ENCODE measurements at places on chromosomes 2 and 18. TPM values are rescaled to one million over a fixed set of nuclear protein-coding genes. Genes with fewer than 3 reads are reported as not detected.

DSG4 gene
- total RNA-seq: not detected

FBLN7 gene
- 4.1 TPM for total RNA-seq

SLC40A1 gene
- total RNA-seq: 11.4 TPM

CYRIA gene
- 2.8 TPM for total RNA-seq

TMEM247 gene
- not detected for total RNA-seq

LYPD1 gene
- 0.18 TPM for total RNA-seq

TLK1 gene
- total RNA-seq: 84.3 TPM

MRPS5 gene
- total RNA-seq: 43.3 TPM

RAX gene
- not detected for total RNA-seq

HOXD9 gene
- total RNA-seq: not detected

DAPL1 gene
- total RNA-seq: not detected

SP3 gene
- total RNA-seq: 80.3 TPM

ALPP gene
- not detected for total RNA-seq

RNF152 gene
- 76.4 TPM for total RNA-seq

TMEM182 gene
- total RNA-seq: 3.1 TPM

LOXL3 gene
- total RNA-seq: 58.1 TPM

RAB31 gene
- 90.8 TPM for total RNA-seq

CAPN14 gene
- 0.24 TPM for total RNA-seq

UPP2 gene
- not detected for total RNA-seq

LYPD6B gene
- total RNA-seq: 14.5 TPM

SERPINB13 gene
- not detected for total RNA-seq

GCG gene
- total RNA-seq: not detected

PGAP1 gene
- total RNA-seq: 21.3 TPM

FN1 gene
- 18,487 TPM for total RNA-seq

STAT1 gene
- total RNA-seq: 74.0 TPM

UGT1A10 gene
- not detected for total RNA-seq

TTN gene
- total RNA-seq: not detected

RGPD4 gene
- total RNA-seq: 0.18 TPM

PAIP2B gene
- total RNA-seq: 0.55 TPM

RAB17 gene
- 3.9 TPM for total RNA-seq

FOXI3 gene
- total RNA-seq: not detected

TGFBRAP1 gene
- 21.2 TPM for total RNA-seq

ALKAL2 gene
- total RNA-seq: 52.9 TPM

HMSD gene
- not detected for total RNA-seq

GPR45 gene
- total RNA-seq: not detected

WDR35 gene
- total RNA-seq: 11.4 TPM

DNAH7 gene
- 1.0 TPM for total RNA-seq

ERMN gene
- not detected for total RNA-seq

TUBA3E gene
- total RNA-seq: not detected

ALS2 gene
- total RNA-seq: 39.1 TPM

SERPINB3 gene
- not detected for total RNA-seq

FAM237A gene
- not detected for total RNA-seq

DHRS9 gene
- not detected for total RNA-seq

PARD6G gene
- total RNA-seq: 18.9 TPM

COL4A3 gene
- total RNA-seq: 0.32 TPM

ASB18 gene
- not detected for total RNA-seq

CPLX4 gene
- not detected for total RNA-seq

APOB gene
- total RNA-seq: 0.21 TPM

IL1F10 gene
- not detected for total RNA-seq

ANKRD44 gene
- 16.6 TPM for total RNA-seq

RBM44 gene
- total RNA-seq: 0.63 TPM
